Tongue (tissue), 3 donors: ENCODE measurements at places on chromosomes 12 and 14. TPM values are rescaled to one million over a fixed set of nuclear protein-coding genes. Genes with fewer than 3 reads are reported as not detected.

Gene TAPBPL
- 11.7 TPM for total RNA-seq

Gene TRHDE
- 1.8 TPM for total RNA-seq

Gene FIGNL2
- total RNA-seq: 0.72 TPM

Gene ABCB9
- 4.1 TPM for total RNA-seq

Gene CLEC4A
- total RNA-seq: 1.9 TPM

Gene TSPAN8
- total RNA-seq: 0.51 TPM

Gene RPL10L
- total RNA-seq: not detected

Gene LRTM2
- total RNA-seq: not detected

Gene CLEC7A
- total RNA-seq: 3.6 TPM

Gene FSCB
- total RNA-seq: 0.10 TPM

Gene FITM1
- total RNA-seq: 132 TPM

Gene LRFN5
- 8.8 TPM for total RNA-seq

Gene MAPK1IP1L
- 35.1 TPM for total RNA-seq

Gene KRT6C
- total RNA-seq: 19.3 TPM

Gene KCNMB4
- 6.1 TPM for total RNA-seq

Gene KITLG
- 41.1 TPM for total RNA-seq

Gene FAM90A1
- not detected for total RNA-seq

Gene MYF6
- total RNA-seq: 164 TPM

Gene SAMD15
- 0.51 TPM for total RNA-seq

Gene SUSD6
- total RNA-seq: 27.2 TPM

Gene NANOG
- not detected for total RNA-seq

Gene LRP1-AS
- not detected for total RNA-seq

Gene CFAP251
- 4.5 TPM for total RNA-seq

Gene SLCO1B1
- total RNA-seq: not detected

Gene CAPZA3
- total RNA-seq: not detected

Gene DLGAP5
- 12.6 TPM for total RNA-seq

Gene RNFT2
- total RNA-seq: 1.0 TPM

Gene TM9SF1
- 52.9 TPM for total RNA-seq

Gene GDF11
- total RNA-seq: 4.5 TPM

Gene ZC3H14
- 52.3 TPM for total RNA-seq

Gene TMCC3
- 20.7 TPM for total RNA-seq

Gene WNT1
- total RNA-seq: not detected

Gene DEGS2
- 4.9 TPM for total RNA-seq
